ENCODE measurements at places on chromosomes 7 and 10.

DNA sequence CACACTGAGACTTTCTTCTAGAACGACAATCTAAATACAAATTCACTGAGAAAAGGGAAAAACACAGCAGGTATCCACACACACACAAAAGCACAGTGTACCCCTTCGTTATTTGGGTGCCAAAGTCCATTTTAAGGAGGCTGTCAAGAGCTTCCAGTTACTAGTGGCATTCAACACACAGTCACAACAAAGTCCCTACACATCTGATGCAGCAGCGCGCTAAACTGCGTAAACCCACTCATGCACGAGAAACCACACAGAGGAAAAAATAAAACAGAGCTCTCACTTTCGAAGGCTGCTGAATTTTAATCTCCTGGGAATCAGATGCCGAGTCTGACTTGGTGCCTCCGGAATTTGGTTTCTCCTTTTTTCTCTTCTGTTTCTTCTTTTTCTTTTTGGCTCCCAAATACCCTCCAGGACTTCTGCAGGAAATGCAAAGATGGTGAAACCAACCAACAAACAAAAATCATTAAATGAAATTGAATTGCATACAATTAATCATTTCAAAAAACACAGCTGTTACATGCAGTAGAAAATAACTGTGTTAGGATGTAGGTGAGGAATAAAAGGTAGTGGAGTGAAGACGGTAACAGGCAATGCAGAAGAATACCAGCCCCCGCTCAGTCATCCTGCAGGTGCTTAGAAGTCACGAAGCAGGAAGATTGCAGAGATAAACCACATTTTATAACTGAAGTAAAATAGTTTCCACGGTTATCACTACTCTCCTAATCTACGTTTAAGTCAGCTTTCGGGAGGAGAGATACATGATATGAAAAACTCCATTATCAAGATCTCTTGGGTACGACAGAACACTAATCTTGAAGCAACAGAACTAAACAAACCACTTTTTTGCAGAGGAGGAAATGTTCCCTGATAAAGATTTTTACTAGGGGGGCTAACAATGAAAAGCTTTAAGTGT, 27.1 kb downstream of the NMT2 start:
- no peak for DNase-seq

GRCh38 chr7:4840079-4840501, 21.7 kb downstream of the PAPOLB start:
- no peak for DNase-seq

DNA sequence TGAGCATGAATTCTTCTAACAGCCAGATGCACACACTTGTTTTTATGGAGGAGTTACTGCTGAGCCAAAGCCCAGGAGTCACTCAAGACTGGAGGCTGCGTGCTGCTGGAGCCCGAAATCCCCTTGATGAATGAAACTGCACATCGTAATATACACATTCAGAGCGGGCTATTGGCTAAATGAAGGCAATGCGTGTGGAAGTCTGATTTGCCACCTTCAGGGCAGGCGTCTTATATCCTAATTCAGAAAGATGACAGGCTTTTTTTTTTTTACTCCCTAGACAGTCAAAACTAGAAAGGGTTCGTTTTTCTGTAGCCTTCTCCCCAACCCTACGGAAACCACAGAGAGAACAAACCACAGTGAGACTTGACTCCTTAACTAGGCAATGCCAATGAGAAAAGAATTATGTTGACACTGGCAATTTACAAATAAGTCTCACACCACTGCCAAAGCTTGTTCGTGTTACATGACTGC, 227.2 kb upstream of the KLF14 start:
- DNase-seq: no peak

DNA sequence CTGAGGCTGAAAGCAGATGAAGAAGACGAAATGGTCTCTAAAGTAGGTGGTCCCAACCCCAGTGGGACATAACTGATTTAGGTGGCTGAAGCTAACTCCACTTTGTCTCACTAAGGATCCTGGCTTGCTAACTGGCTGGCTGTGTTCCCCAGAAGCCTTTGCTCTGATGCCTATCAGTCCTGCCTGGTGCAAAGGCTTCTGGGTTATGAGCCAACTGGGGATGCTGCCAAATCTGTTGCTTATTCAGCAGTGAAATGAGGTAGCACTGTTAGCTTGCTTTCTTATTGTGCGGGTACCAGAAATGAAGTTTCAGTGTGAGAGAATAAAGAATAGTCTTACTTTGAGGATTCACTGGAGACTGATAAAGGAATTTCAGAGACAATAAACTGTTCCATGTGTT, 18.1 kb downstream of the PRKG1 start:
- DNase-seq: no peak

GRCh38 chr10:9877978-9878377, 1139.7 kb upstream of the CELF2 start:
- no peak for DNase-seq

GRCh38 chr10:17134737-17135260, 5.2 kb upstream of the CUBN start:
- no peak for DNase-seq

DNA sequence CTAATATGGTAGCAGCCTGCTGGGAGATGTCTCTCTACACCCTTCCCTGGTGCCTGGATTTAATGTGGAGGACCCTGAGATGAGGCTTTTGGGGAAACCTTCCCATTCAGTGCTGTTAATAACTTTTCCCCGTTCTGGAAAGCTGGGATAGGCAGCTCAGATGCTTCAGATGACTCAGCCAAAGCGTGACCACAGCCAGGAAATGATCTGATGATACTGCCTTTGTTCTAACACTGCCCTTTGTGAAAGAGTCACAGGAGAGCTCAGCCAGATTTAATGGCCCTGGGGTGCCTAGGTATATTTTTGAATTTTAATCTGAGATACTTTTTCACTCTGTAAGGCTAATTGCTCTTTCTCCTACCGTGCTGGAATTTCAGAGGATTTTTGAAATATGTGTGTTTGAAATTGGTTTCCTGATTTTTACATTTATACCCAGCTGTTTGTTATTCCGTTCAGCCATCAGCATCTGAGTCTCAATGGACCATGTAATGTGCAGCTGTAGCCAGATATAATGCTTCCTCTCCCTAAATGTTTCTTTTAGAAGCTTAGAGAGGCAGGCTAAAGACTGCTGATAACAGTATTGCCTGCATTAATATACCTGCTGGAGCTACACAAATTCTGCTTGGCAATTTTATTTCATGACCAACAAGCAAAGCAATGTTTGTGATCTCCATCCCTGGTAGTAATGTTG, 17.8 kb downstream of the CELF2 start:
- peak; percentile 27 for DNase-seq

DNA sequence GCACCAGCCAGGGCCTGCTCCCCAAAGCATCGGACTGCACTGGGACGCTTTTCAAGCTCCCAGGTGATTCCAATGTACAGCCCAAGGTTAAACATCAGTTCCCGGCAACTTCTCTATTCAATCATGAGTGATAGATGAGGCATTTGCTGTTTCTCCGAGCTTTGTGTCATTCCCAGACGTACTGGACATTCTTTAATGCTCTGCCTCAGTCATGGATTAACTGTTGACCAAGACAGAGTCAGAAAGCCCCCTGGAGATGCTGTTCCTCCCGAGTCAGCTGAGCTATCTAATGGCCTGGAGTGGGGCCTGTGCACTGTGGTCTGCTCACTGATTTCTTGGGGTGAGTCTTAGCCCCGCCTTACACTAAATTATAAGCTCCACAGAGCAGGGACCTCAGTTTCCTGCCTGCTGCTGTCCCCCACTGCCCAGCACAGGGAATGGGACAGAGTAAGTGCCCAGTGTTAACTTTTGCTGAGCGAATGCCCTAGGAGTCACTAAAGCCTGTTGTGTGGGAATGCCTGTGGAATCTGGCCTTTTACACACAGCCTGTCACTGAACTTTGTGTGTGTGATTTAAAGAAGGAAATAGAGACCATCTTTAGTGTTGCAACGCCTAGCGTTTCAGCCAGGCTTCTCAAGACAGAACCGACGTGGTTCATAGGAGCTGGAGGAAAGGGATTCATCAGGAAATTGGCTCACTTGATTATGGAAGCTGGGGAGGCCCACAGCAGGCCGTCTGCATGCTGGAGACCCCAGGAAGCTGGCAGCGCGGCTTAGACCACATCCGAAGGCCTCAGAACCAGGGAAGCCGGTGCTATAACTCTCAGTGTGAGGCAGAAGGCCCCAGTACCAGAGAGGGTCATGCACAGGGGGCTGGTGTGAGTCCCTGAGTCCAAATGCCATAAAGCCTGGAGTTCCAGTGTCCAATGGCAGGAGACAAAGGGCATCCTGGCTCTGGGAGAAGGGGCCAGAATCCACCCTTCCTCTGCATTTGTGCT, 29.3 kb upstream of the RNF32 start:
- DNase-seq: no peak

DNA sequence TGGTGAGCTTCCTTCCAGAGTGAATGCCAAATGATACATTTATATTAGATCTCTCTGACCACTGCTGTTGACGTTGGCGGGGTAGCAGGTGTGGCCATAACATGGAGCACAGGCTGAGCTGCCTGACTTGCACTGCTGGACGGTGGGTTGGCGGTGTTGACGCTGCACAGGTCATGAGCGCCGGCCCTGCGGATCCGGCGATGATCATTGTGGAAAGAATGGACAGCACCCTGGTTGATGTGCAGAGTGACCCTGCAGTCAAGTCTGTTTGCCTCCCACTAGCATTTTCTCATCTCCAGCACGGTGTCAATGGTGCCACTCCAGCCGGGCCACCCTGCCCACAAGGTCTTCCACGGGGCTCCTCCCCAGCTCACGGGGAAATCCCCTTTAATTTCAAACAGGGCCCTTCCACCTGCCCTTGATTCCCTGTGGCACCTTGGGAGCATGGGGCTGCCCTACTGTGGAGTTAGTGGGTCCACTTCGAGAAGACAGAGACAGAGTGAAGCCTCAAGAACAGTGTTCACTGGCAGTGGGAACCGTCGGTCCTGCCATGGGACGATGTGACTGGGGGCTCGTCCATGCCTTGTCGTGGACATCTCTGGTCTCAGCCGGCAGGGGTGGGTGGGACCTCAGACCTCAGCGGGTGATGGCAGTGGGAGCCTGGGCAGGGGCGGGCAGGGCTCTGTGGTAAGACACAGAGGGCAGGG, 613.5 kb downstream of the PTPRN2 start:
- no peak for DNase-seq

DNA sequence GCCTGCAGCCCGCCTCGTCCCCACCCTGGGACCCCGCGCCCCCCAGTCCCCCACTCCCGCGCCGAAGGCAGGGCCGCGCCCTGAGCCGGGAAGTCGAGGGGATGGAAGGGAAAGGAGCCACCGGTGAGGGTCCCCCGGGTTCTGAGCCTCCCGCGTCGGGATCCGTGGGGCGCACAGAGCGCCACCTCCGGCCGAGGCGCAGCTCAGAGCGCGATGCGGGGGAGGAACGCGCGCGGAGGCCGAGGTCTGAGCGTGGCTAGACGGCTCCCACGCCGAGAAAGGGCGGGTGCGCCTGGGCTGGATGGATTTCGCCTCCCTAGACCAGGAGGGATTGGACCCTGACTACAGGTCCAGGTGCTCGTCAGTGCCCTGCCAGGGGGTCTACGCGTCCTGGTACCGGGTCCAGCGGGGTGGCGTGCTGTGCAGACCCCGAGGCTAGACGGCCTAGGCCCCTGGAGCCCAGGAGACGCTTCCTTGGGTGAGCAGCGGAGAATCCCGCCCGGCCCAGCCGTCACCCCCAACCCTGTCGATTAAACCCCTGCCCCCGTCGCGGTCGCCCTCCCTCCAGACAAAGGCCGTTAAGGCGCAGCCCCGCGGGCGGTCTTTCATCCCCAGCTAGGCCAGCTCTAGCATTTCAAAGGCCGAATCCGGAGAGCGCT, 986 bp upstream of the PDGFA start:
- no peak for DNase-seq

DNA sequence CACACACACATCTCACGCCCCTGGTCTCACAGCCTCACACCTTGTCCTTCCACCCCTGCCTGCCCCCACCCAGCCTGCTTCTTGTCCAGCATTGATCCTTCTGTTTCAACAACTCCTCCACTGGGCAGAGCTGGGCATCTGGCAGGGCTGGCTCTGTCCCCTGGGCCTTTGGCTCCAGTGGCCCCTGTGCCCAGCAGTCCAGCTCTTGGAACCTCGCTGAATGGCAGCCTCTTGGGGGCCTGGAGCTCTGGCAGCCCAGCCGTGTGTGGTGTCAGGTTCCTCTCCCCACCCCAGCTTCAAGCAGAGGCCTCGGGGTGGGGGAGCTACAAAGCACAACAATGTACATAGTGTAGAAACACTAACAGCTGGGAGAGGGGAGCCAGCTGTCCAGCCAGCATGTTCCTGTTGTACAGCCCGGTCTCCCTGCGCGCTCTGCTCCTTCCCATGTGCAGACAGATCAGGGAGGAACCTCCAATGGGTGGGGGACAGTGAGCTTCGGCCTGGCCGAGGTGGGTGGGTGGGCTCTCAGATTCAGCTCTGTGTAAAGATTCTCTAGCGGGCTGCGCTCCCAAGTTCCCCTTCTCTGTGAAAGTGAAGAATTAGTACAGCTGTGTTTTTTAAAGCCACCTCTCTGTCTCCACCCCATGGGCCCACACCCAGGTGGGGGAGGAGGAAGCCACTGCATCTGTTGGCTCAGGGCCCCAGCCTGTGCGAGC, 19.4 kb downstream of the ZMIZ2 start:
- DNase-seq: peak; percentile 68

GRCh38 chr7:27101957-27102580, 414 bp downstream of the HOXA2 start:
- DNase-seq: no peak

GRCh38 chr10:88986549-88987242, 3.9 kb upstream of the FAS start:
- no peak for DNase-seq

- DNase-seq: no peak
Observed at GRCh38 chr7:80386686-80387085, 125.2 kb downstream of the GNAT3 start.

DNA sequence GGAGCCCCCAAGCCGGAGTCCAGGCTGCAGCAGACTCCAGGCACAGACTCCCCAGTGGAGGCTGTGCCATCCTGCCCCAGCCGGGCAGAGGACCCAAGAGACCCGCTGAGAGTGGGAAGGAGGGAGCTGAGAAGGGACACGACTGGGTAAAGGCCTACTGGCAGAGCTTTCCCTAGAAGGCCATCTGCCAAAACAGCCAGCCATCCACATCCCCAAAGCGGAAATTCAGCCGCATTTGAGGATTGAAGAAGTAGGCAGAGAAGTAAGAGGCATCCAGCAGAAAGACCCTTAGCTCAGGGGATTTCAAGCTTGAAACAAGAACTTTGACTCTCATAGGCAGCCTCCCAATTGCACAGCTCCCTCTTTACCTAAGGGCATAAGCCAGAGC, 857 bp downstream of the CPXM2 start:
- DNase-seq: no peak

DNA sequence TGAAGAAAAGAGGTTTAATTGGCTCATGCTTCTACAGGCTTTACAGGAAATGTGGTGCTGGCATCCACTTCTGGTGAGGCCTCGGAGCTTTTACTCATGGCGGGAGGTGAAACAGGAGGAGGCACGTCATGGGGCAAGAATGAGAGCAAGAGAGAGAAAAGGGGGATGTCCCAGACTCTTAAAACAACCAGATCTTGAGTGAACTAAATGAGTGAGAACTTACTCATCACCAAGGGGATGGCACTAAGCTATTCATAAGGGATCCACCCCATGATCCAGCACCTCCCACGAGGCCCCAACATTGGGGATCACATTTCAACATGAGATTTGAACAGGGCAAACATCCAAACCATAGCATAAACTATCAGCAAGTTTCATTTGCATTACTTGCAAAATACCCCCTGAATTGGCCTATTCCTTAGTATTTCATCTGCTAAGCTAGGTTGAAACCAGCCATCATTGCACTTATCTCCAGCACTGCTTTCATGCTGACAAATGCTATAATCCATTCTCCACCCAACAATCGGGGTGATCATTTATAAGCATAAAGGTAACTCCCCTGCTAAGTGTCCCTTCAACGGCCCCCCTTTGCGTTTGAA, 179.0 kb downstream of the NOC3L start:
- DNase-seq: peak; percentile 99

Data from AG04450 (cell line).